ENCODE measurements at places on chromosomes 2 and 18.

DNA sequence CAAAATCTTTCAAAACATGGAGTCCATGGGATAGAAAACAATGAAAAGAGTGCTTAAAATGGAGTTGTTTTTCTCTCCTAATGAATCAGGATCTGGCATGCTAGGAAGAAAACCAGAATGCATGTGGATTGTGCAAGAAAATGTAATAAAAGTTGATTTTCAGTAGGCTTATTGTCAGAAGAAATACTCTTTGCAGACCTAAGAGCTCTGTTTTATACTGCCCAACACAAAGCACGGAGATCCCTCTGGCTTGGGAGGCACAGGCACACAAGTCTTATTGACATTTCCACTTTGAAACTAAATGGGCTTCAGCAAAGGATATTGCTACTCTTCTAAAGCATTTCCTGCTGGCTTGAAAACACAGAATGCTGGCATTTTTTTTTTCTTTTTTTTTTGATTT, 15.5 kb upstream of the DAPL1 start:
- no peak for DNase-seq

- no peak for DNase-seq
Measured at GRCh38 chr2:205815673-205816072, 133.4 kb downstream of the NRP2 start.

- DNase-seq, result no peak
Measured at GRCh38 chr2:199717587-199717907, 133.4 kb downstream of the FTCDNL1 start.

GRCh38 chr2:69770193-69770702, 28.3 kb downstream of the ANXA4 start:
- DNase-seq, result no peak

DNA sequence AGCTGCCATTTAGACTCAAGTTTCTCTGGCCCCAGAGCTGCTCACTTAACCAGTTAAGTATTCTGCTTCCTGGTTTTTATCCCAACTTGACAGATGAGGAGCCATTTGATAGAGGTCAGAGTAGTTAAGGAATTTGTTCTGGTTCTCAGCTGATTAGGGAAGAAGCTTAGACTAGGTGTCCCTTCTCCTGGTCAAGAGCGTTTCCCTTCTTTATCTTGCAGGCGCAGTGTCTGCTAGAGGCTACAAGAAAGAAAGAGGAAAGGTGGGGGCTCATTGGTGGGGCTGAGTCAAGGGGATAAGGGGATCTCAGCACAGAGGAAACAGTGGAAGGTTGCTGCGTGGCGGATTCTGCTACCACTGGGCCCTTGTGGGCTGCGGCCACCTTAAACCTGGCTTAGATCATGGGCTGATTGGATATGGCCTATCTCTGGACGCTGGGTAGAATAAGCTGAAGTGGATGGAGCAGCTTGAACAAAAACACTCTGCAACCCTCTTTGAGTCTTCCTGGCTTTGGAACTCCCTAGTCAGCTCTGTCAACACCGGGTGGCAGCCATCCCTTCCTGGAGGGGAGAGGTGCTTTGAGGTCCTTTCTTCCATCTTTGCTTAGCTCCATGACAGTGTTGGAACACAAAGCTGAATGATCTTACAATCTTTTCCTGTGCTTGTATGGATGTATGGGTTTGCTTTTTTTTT, 70.8 kb downstream of the QPCT start:
- DNase-seq, result no peak

DNA sequence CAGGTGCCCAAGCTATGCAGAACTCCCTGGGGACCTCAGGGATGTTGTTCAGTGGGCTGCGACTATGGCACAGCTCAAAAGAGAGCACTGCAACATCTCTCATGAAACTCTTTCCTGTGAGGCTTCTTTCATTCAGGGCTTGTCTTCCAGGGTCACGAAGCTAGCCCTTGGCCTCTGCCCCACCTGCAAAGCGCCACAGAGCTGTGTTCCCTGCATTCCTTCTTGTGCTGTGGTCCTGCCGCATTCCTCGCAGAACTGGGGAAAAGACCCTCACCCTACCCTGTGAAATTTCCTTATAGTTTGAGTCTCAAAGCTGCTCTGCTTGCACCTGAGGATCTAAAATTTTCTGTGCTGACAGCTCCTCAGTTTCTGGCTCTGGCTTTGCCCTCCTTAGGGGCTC, 26.3 kb upstream of the ITGB6 start:
- DNase-seq, result no peak

- no peak for DNase-seq
Measured at GRCh38 chr2:223633656-223634055, 31.5 kb upstream of the SCG2 start.

DNA sequence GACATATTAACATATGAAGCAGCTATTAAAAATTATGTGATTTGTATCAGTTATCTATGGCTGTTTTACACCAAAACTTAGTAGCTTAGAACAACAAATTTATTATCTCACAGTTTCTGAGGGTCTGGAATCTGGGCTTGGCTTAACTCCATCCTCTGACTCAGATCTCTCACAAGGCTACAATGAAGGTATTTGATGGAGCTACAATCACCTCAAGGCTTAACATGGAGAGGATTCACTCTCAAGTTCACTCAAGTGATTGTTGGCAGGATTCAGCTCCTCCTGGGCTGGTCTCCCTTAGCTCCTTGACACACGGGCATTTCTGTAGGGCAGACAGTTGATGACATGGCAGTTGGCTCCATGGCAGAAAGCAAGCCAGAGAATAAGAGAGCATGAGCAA, 133.0 kb upstream of the SLC14A2 start:
- no peak for DNase-seq

GRCh38 chr2:130288467-130289403, 54.0 kb upstream of the IMP4 start:
- no peak for DNase-seq

DNA sequence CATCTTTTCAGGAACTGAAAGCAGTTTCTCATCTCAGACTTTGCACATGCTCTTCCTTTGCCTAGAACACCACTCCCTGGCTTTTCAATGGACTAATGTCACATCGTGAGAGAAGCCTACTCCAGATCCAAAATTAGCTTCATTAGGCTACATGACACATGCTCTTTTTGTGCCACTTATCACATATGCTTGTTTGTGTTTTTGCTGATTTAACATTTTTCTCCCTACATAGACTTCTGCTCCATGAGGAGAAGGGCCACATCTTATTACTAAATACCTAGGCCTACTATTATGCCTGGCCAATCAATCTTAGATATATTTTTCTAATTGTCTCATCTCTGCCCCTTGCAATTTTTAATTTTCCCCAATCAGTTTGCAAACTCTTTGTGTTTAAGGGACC, 186.4 kb upstream of the LHCGR start:
- DNase-seq, result no peak

- DNase-seq, result no peak
Measured at GRCh38 chr2:206836722-206837121, 71.3 kb downstream of the FASTKD2 start.

GRCh38 chr2:162058973-162059668, 14.9 kb downstream of the DPP4 start:
- DNase-seq, result no peak

GRCh38 chr2:67701011-67701410, 303.9 kb downstream of the ETAA1 start:
- no peak for DNase-seq

- DNase-seq, result no peak
Measured at GRCh38 chr2:165505514-165505913, 36.0 kb downstream of the CSRNP3 start.

DNA sequence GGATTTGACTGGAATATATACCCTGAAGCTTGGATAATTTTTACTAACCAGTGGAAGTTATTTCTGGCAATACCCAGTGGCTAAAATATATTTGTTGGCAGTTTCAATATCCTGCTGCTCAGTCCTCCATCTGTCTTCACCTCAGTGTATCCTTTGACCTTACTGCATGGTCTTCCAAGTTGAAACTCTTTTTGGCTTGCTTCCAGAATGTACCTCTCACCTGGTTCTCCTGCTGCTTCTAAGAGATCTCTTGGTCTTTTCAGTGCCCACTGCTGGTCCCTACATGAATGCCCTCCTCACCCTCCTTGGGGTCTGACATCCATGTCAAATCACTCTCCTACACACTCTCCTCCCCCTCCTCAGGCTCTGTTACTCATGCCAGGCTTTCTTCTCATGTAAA, 4.8 kb upstream of the KDM3A start:
- no peak for DNase-seq
